ENCODE measurements at places on chromosomes 2 and 18.
A peak's percentile ranks its signal among the peaks of the same experiment; 100 is the strongest.

DNA sequence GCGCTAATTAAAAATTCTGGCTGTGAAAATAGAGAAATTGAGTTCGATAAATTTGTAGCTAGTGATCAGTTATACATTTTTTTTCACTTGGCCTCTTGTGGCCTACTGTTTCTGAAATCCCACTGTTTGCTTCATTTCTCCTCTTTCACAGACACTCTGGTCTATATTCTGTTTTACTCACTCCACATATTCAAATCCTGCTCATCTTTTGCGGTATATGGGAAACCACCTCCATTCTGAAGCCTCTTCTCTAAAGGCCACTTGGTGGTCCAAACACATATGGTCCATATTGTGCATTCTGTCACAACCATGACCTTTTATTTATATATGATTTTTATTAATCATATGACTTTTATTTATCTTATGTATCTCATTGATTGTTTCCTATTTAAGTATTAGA, 67.0 kb downstream of the MYO1B start:
- DNase-seq: no peak

DNA sequence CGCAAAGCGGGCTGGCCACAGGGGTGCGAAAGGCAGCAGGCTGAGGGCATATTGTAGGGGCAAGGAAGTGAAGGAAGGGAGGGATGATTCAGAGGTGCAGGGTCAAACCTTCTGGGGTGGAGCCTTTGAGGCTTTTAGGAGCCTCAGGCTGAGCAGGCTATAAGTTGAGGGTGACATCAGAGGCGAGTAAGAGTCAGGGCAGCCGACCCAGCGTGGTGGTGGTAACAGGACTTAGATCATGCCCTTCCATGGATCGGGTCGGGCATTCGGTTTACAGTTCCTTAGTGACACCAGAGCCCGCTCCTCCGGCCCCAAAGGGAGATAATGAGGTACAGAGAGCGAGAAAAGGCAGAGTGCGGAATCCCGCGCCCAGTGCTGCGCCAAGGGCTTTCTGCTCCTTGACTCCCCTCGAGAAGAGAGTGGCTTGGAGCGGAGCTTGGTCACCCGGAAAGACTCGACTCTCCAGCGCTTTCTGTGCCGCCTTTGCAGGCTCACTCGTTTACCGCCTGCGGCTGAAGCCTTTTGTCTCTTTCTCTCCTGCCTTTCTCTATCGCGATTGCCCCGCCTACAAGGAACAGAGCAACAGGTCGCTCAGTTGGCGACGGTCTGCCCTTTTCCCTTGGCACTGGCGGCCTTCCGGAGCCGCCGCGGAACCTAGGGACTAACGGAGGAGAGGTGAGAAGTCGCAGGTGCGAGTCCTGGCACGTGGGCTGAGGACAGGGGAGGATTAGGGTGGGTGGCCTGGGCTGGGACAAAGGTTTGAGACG, 720 bp downstream of the LBX2 start:
- peak; percentile 23 for DNase-seq

GRCh38 chr2:155393406-155393805, 694.9 kb downstream of the KCNJ3 start:
- no peak for DNase-seq

GRCh38 chr2:215979620-215980019, 33.7 kb downstream of the MREG start:
- DNase-seq: peak; percentile 16

- DNase-seq: no peak
Measured at GRCh38 chr18:69894467-69894866, 53.2 kb downstream of the CD226 start.

DNA sequence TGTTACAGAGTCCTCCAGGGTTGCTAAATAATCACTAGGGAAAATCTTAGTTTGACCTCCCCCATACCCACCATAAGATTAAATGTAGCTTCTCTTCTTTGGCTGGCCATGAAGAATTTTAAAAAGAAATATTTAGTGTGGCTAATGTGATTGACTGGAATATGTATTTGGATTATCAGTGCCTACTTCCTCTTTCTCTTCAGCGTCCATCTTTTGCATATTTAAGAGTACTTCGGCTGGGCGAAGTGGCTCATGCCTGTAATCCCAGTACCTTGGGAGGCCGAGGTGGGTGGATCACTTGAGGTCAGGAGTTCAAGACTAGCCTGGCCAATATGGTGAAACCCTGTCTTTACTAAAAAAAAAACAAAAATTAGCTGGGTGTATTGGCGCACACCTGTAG, 28.8 kb downstream of the ADAM23 start:
- no peak for DNase-seq

DNA sequence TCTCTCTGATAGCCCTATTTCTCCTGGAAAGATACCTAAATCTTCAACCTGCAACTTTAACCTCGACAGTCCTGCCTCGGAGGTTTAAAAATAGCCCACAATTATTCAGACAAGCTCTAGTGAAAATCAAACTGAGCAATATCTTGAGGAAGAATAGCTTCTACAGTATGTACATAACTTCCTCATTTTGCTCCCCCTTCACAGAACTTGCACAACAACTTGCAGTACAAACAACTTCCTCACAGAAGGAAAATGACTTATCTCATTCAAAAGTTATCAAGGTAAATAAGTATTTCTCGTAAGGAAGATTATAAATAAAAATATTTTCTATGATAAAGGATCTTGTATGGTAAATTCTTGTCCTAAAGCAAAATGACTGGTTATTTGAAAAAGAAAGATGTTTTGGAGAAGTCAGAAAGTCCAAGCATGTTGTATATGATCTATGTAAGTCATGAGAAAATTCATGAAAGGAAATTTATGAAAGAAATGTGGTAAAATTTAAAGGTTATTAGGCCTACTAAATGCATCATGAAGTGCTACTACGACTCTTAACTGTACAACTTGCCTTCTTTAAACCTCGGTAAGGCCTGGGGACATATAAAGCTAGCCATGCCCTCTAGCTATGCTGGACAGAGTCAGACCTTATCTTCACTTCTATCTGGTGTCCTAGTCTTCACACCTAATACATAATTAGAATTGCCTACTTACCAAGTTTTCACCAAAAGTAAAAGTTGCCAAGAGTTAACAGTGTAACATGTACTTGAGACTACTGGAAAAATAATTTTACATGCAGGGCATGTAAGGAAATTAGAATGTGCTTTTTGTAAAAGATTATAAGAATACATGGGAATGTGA, 394.5 kb downstream of the DLGAP1 start:
- DNase-seq: no peak

GRCh38 chr2:207914716-207915115, 110.6 kb downstream of the PLEKHM3 start:
- no peak for DNase-seq

Measured in CD4-positive, alpha-beta T cell treated with Interleukin-10 for 1 hour (primary cell).